ENCODE measurements at places on chromosomes 4 and X. TPM values are rescaled to one million over a fixed set of nuclear protein-coding genes. Genes with fewer than 3 reads are reported as not detected.

DNA sequence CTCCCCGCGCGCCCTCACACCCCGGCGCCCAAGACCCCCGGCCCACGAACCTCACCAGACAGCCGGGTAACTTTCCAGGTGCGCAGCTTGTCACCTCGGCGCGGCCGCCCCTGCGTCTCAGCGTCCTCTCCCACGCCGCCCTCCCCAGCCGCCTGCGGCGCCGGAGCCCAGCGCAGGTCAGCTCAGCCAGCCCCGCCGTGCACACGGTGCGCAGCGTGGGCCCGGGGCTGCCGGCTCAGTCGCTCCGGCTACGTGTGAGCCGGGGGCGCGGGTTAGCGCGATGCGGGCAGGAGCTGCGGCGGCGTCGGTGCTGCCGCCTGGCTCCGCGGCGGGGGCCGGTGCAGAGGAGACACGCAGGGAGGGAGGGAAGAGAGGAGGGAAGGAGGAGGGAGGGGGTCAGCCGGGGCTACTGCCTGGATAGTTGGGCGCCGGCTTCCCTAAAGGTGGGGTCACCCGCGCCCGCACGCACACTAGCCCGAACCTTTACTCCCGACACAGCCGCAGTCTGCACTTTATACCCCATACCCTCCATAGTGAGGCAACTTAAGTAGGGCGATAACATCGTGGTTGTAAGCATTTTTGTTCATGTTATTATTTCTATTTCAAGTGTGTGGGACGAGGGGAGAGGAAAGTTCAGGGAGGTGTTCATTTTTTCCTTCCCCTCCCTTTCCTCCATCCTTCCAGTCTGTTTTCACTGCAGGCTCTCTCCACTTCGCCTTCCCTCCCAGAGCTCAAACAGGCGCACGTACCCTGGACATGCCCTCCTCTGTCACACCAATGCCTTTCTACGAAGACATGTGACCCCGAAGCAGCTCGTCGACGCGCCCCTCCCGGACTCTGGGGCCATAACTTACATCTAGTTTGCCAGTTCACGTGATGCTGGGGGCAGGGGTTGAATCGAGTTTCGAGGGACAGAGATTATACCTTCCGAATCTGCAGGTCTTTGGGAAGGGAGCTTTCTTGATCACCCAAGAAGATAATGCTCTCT is at the start of gene PRKG2:
PRKG2 (minus strand) TSS at position 342 of the 988 bp plus-strand sequence. CDS start 10,175 bp downstream, outside the sequence.
- DNase-seq: no peak

GRCh38 chr4:102735582-102735981 is 25.2 kb downstream of the MANBA start:
- peak; percentile 63 for DNase-seq

CXCR3 gene
- not detected for total RNA-seq

DNA sequence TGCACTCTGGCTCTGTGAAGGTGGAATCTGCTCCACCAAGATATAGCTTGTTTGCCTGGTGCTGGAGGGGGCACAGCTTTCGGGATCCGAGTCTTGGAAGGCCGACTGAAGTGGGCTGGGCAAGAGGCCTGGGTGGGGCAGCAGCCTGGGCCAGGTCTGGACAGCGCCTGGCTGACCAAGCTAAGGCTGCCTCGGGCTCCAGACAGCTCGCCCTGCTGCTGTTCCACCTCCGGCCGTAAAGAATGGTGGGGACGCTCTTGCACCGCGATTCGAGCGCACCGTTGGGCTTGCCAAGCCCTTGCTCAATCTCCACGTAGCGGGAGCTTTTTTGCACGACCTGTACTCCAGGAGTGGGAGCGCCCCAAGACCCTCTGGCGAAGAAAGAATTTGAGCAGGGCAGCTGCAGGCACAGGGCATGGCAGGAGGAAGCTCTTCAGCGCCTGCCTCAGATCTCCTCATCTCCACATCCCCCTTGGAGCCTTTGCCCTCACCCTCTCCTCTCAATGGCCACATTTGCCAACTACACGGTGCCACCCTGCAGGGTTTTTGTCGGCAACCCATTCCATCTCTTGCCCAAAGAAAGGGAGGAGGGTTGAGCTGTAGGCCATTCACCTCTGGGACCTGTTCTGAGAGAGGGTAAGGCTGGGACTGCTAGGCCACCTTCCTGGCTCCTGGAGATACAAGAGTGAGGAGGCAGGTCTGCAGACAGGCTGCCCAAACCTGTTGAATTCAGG is 18.9 kb downstream of the CNGA2 start:
- peak; percentile 39 for DNase-seq

TLR1 gene
- total RNA-seq: 0.40 TPM

- DNase-seq: no peak
These were observed 133.9 kb downstream of the HMX1 start for GRCh38 chr4:8737601-8738279.

GRCh38 chr4:168408620-168409019 is 71.7 kb downstream of the DDX60L start:
- peak; percentile 86 for DNase-seq

DNA sequence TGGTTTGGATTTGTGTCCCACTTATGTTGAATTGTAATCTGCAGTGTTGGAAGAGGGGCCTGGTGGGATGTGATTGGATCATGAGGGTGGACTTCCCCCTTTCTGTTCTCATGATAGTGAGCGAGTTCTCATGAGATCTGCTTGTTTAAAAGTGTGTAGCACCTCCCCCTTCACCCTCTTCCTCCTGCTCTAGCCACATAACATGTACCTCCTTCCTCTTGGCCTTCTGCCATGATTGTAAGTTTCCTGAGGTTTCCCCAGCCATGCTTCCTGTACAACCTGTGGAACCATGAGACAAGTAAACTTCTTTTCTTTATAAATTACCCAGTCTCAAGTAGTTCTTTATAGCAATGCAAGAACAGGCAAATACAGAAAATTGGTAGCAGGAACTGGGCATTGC is 138.7 kb downstream of the INPP4B start:
- DNase-seq: peak; percentile 22

SASH3 gene
- total RNA-seq: not detected

DNA sequence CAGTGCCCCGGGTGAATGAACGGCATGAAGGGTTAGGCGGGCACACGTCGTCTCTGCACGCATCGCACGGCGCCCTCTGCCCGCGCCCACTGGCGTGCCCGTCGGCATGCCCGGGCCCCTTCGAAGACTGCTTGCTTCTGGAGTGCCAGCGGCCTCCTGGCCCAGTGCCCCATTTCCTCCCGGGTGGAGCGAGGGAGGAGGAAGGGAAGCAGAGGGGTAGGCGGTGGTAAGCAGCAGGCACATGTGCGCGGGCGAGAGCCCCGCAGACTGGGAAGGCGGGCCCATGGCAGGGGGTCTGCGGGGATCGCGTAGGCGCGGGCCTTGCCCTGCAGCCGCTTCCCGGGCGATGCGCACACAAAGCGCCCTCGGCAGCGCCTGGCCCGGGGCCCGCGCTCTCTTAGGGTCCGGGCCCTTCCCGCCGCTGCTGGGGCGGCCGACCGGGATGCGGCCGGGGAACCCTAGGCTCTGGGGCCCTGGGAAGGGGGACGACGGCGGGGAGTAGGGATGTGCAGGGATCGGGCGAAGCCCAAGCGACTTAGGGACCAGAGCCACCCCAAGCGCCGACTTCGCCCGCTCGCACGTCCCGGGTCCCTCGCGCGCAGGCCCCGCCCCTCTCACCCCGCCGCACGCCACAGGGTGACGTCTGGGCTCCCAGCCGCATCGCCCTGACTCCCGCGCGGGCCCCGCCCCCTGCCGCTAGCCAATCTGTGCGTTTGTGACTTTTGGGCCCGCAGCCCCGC is 866 bp upstream of the EMD start:
- peak; percentile 45 for DNase-seq

- DNase-seq: peak; percentile 27
These were observed 9.3 kb downstream of the NOX1 start for GRCh38 chrX:100864657-100865391.

CHM gene
- 14.9 TPM for total RNA-seq

BTK gene
- total RNA-seq: not detected

- DNase-seq: no peak
These were observed 36.8 kb upstream of the TNIP3 start for GRCh38 chr4:121200795-121201472.

- peak; percentile 2 for DNase-seq
These were observed 1137.6 kb downstream of the C4orf33 start for GRCh38 chr4:130233377-130234047.

GRCh38 chr4:150164055-150164454 is 85.8 kb downstream of the DCLK2 start:
- no peak for DNase-seq

CENPI gene
- total RNA-seq: 34.7 TPM

GRCh38 chr4:129384974-129385373 is 289.0 kb downstream of the C4orf33 start:
- no peak for DNase-seq

- no peak for DNase-seq
These were observed 55.4 kb upstream of the GPR78 start for GRCh38 chr4:8524595-8525382.

DNA sequence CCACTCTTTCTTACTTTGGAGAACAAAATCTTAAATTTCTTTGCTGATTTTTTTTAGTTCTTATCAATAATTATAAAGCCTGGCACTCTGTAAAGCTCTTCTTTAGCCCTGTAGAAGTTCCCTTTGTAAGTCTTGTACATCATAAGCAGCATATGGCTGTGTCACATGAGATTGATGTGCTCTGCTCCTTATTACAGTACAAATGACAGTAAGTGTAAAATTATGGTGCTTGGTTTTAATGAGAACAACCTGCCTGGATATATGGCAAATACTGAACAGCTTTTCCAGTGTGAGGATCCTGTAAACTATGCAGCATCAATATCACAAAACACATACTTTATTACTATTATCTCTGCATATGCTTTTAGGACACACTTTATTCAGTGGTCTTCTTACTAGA is 145.9 kb upstream of the GNPDA2 start:
- DNase-seq: no peak

NUDT10 gene
- total RNA-seq: 0.22 TPM

RHOXF2B gene
- not detected for total RNA-seq

GRCh38 chrX:44596277-44596676 is 53.6 kb upstream of the FUNDC1 start:
- DNase-seq: no peak

DNA sequence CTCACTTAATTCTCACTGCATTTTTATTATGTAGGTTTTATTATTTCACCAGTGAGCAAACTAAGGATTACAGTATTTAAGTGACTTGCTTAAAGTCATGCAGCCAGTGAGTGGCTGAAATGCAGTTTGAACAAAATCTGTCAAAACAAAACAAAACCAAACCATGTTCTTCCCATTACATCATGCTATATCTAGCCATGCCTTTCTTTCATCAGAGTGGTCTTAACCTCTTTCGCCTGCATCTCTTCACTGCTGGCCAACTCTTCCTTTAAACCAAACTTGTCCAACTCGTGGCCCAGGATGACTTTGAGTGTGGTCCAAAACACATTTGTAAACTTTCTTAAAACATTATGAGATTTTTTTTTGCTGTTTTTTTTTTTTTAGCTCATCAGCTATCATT is 223.2 kb downstream of the PCDH7 start:
- DNase-seq: no peak

DNA sequence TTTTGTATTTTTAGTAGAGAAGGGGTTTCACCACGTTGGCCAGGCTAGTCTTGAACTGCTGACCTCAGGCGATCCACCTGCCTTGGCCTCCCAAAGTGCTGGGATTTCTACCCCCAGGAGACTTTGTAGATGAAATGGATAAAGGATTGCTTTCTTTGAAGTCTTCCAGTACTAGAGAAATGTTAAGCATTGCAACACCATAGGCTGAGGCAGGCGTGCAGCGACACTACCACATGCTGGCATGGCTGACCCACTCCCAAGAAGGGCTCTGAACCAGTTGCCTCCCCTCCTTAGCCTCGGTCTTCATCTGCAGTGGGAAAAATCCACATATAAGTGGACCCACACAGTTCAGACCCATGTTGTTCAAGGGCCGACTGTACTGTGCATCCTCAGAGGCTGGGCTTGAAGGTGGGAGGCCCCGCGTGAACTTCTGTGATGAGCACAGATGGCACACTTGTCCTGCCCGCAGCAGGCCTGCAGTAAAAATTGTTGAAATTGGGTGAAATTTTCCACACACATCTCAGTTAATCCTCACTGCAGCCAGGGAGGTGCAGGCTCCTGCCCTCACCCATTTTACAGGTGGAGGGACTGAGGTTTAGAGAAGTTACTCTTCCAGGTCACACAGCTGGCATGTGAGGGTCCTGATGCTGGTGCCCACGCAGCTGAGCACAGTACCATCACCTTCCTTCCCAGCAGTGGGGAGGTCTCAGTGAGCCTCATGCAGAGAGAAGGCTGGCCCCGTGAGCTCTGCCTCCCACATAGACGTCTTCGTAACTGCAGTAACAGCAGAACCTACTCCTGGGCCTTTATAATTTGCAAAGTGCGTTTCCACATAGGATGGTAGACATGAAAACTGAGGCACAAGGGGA is 35.5 kb downstream of the HTRA3 start:
- no peak for DNase-seq

GRCh38 chrX:13386636-13387035 is 66.8 kb upstream of the ATXN3L start:
- DNase-seq: no peak

- no peak for DNase-seq
These were observed 50.4 kb downstream of the MID1 start for GRCh38 chrX:10569946-10570345.

SEPTIN11 gene
- 39.0 TPM for total RNA-seq

DNA sequence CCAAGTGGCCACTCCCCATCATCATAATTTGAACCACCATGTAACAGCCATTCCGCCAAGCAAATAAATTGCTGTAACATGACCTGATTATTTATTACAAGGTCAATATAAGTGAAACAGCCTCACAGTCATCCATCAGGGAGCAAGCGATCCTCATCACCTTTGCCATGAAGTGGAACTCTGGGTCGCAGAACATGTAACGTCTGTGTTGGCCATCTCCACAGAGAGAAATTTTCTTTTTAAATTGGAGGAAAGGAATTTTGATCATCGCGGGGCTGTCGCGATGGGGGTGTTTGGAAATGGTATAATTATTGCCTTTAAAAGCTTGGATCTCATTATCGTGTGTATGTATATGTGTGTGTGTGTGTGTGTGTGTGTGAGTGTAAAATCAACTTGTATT is 90.2 kb downstream of the SHOX start:
- DNase-seq: no peak

- DNase-seq: no peak
These were observed 20.8 kb downstream of the FAM184B start for GRCh38 chr4:17760626-17761025.

ITM2A gene
- total RNA-seq: not detected

CXCL5 gene
- 0.55 TPM for total RNA-seq

DNA sequence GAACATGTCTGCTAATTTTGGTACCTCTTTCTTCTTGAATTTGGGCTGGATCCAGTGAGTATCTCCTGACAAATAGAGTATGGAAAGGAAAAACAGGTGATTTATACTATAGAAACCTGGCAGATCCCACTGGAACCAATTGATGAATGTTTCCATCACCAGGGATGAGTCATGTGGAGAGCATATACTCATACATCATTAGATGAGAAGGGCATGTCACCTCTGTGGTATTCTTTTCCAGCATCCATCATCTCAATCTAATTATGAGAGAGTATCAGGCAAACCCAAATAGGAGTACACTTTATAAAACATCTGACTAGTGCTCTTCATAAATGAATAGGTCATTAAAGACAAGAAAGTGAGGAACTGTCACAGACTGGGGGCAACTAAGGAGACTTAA is 90.7 kb downstream of the CLDN22 start:
- peak; percentile 30 for DNase-seq

- no peak for DNase-seq
These were observed 24.7 kb downstream of the OFD1 start for GRCh38 chrX:13759152-13759718.
